Right renal pelvis (tissue), 4 donors: ENCODE measurements at places on chromosomes 6 and 20. TPM values are rescaled to one million over a fixed set of nuclear protein-coding genes. Genes with fewer than 3 reads are reported as not detected.
A peak's percentile ranks its signal among the peaks of the same experiment; 100 is the strongest.

Gene SOX12
- polyA plus RNA-seq, result 37.2 TPM

Gene TRMT6
- polyA plus RNA-seq, result 19.3 TPM

Gene LAMA5
- 109 TPM for polyA plus RNA-seq

Gene HLA-G
- 11.2 TPM for polyA plus RNA-seq

Gene PCK1
- 4.5 TPM for polyA plus RNA-seq

Gene HLA-DRB5
- polyA plus RNA-seq, result 9.5 TPM

Gene ADAM33
- 10.5 TPM for polyA plus RNA-seq

Gene PRND
- polyA plus RNA-seq, result 3.4 TPM

Gene OR12D3
- not detected for polyA plus RNA-seq

Gene LIN28B
- polyA plus RNA-seq, result 0.17 TPM

Gene ORC3
- polyA plus RNA-seq, result 40.6 TPM

Gene SLC52A3
- polyA plus RNA-seq, result 4.5 TPM

Gene NMBR
- 0.30 TPM for polyA plus RNA-seq

Gene CGA
- not detected for polyA plus RNA-seq

Gene CRIP3
- 3.9 TPM for polyA plus RNA-seq

Gene MCHR2
- polyA plus RNA-seq, result 0.03 TPM

Gene COL9A1
- 34.3 TPM for polyA plus RNA-seq

Gene EPPIN
- polyA plus RNA-seq, result 0.17 TPM

Gene LIME1
- polyA plus RNA-seq, result 8.6 TPM

Gene PREP
- 33.2 TPM for polyA plus RNA-seq

Gene TAGAP
- 1.4 TPM for polyA plus RNA-seq

Gene SDCBP2
- polyA plus RNA-seq, result 2.6 TPM

- no peak for DNase-seq
These were observed 23.0 kb downstream of the CARMIL1 start for GRCh38 chr6:25302151-25302550.

DNA sequence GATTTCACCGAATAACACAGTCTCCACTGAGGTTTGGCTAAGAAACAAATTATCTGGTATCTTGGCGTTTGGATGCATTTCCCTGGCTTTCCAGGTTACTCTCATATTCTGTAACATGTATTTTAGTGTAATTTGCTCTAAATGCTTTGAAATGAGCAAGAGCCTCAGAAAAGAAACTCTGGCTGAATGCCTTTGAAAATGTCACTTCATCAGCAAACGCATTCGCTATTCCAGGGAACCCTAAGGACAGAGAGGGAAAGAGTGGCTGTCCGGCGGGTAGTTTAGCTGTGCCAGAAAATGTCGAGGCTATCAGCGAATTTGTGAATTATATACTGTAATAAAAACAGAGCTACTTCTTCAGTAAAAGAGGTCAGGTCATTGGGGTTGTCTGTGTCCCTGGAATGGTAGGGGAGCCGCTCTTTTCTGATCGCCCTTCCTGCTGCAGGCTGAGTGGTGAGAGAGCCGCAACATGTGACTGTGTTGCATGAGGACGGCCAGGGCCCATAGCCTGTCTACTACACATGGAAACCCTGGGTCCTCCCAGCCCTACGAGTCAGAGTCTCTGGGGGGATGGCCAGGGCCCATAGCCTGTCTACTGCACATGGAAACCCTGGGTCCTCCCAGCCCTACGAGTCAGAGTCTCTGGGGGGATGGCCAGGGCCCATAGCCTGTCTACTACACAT is 57.3 kb downstream of the SMOC2 start:
- DNase-seq, result no peak

- DNase-seq, result no peak
These were observed 542 bp downstream of the USP49 start for GRCh38 chr6:41894366-41895299.

DNA sequence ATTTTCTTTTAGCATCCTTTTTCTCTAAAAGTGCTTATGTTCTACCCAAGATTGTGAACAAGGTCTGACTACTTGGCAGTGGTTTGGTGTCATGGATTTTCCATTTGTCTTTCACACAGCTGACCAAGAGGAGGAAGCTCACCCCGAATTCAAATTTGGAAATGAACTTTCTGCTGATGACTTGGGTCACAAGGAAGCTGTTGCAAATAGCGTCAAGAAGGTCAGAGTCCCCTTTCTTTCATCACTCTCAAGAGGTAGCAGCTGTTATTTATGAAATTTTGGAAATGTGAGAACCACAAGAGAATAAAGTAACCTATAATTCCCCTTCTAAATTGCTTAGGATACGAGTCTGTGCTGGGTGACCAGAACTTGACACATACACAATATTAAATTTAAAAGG is 113.0 kb upstream of the LAMP5 start:
- no peak for DNase-seq

GRCh38 chr20:11090751-11091150 is 417.0 kb upstream of the JAG1 start:
- DNase-seq, result no peak

DNA sequence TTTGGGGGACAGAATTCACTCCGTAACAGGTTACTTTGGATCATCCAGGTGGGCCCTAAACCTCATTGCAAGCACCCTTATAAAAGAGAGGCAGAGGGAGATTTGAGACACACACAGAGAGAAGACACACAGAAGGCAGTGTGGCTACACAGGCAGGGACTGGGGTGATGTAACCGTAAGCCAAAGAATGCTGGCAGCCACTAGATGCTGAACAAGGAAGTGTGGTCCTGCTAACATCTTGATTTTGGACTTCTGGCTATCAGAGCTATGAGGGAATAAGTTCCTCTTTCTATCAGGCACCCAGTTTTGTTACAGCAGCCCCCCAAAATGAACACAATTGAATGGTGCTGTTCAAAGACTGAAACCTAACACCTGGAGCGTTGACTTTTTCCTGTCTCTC is 191.3 kb upstream of the MYLIP start:
- DNase-seq, result no peak

GRCh38 chr6:39432330-39433025 is 110.0 kb upstream of the KCNK16 start:
- no peak for DNase-seq

DNA sequence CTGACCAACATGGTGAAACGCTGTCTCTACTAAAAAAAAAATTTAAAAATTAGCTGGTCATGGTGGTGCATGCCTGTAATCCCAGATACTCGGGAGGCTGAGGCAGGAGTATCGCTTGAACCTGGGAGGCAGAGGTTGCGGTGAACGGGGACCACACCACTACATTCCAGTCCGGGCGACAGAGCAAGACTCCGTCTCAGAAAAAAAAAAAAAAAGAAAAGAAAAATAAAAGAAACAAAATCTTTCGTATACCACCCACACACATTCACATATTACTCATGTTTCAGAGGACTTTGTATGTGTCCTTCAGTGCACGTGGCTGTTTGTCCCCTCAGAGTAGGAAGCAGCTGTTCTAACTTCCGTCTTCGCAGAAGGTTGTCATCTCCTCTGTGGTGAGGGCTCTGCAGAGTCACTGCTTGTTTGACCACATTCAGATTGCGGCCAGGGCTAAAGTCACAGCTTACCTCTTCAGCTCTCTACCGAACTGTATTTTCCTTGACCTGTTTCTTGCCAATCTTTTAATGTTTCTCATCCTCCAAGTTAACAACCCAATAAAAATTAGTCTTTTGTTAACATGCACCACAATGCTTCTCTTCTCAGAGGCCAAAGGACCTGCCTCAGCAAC is 36.6 kb upstream of the HIVEP1 start:
- no peak for DNase-seq

- DNase-seq, result no peak
These were observed 25.7 kb downstream of the ZFAND3 start for GRCh38 chr6:37845026-37845911.

DNA sequence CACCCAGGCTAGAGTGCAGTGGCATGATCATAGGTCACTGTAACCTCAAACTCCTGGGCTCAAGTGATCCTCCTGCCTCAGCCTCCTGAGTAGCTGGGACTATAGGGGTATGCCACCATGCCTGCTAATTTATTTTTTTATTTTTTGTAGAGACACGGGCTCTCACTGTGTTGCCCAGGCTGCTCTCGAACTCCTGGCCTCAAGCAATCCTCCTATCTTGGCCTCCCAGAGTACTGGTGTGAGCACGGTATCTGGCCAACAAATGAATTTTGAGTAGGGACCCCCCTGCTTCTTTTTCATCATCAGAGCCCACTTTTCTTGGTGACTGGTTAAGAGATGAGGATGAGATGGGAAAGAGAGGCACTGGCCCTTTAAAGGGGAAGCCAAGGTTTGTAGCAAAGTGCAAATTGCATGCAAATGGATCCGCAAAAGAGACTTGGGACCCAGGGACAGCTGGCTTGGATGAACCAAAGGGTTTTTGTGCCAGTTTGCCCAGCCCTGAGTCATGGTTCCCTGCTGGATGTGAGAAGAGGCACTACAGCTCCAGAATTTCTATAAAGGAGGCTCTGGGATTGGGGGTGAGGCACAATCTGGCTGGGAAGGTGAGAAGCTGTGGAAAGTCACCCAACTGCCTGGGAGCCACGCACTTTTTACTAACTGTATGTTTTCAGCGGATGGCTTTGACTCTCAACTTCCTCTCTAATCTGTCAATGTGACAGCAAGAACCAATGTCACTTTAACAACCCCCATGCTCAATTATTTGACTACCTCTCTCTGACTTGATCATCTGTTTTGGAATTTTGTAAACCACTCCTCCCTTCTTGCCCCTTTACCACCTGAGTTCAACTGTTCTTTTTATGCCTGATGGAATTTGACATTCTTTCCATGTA is 58.7 kb upstream of the RNF24 start:
- no peak for DNase-seq

GRCh38 chr6:35642471-35643161 is 46.1 kb downstream of the FKBP5 start:
- DNase-seq, result no peak

DNA sequence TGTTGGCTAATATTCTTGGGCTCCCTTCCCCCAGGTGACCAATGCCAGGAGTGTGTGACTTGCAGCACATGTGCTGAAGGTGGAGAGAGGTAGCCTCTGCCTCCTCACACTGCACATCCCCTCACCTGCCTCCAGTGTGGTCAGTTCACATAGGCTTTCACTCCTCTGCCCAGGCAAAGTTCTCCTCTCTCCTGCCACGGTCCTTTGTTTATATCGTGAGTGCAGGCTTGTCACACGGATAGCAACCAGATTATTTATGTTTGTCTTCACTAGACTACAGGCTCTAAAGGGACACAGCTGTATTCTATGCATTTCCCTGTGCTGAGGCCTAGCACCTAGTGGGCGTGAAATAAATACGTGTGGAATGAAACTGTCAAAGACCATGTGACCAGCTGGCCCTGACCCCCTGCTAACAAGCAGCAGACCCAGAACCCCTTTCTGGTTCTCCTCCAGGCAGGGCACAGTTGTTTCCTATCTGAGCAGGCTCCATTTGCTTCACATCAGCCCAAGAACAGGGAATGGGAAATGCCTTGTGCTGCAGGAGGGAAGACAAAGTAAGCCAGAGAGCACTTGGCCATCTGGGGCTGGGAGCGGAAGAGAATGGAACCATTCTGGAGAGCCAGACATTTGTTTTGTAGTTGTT is 42.3 kb downstream of the UNC5CL start:
- peak; percentile 41 for DNase-seq

- DNase-seq, result no peak
These were observed 27.2 kb upstream of the QKI start for GRCh38 chr6:163387317-163387716.

- no peak for DNase-seq
These were observed 266.4 kb downstream of the HAO1 start for GRCh38 chr20:7673841-7674240.

GRCh38 chr6:13504611-13505344 is 17.4 kb upstream of the GFOD1 start:
- DNase-seq, result no peak

DNA sequence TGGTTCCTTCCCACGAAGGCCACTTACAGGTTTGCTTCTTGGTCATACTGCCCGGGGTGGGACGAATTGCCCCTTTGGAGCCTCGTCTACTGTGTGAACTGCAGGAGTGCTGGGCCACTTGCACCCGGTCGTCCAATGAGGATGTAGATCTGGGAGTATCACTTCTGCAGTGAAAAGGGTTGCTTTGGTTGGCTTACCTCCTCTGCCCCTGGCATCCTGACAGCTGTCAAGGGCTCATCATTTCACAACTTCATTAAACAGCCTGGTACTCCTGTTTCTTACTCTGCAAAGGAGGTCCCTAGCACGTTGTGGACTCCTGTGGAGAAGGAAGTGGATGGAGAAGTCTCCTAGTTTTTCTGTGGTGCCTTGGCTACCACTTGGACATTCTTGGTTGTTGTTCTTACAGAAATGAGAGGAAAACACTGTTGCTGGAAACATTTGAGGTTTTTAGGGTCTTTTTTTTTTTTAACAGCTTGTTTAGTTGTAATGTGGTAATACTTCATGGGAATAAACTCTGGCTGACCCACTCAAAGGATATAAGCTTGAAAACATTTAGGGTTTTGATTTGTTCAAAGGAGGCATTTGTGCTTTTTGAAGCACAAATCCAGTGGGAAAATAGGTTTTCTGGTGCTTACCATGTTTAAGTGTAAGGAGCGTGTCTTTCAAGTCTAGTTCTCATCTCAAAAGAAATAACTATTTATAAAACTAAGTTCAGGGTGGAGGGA is 60.7 kb downstream of the AKAP12 start:
- DNase-seq, result no peak

DNA sequence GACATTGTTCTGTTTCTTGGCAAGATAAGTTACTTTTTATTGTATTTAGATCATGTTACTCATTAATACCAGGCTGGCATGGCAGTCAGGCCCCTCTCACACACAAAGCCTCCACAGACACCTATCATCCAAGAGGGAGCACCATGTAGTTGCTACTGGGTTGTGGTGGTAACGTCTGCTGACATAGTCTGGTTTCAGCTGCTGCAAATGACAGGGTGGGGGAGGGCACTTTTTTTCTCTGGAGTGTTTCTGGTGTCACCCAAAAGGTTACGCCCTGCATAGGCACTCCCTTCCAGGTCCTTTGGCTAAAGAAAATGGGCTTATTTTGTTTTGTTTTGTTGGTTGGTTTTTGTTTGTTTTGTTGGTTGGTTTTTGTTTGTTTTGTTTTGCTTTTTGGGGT is 236.4 kb upstream of the RIMS1 start:
- DNase-seq, result no peak

GRCh38 chr6:12909833-12910232 is 193.3 kb downstream of the PHACTR1 start:
- no peak for DNase-seq

GRCh38 chr20:11841972-11842461 is 75.7 kb upstream of the BTBD3 start:
- DNase-seq, result no peak

GRCh38 chr20:53298911-53299310 is 294.7 kb downstream of the ZNF217 start:
- no peak for DNase-seq

DNA sequence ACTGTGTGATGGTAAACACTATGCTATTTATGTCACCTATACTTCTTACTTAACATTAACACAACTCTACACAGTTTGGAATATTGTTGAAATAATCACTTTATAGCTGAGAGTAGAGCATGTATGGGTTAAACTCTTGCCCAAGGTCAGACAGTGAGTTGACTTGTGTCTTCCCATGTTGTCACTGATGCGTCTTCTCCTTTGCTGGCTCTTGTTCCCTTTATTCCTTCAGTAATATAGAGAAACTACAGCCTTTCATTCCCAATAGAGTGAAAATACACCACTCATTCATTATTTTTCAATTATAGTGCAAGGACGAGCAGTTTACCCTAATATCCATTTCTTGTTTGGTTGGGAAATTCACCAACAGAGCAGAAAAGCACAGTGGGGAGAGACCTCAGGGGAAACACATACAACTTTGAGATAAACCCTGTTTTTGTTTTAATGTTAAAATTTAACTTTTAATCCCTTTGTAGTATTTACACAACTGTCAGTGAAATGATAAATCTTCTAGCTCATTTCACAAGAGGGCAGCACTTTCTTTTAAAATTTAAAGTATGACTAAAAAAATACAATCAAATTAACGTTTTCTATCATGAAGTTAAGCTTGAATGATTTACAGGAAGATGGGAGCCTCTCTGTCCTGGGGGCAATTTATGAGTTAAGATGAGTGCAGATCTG is 363.0 kb downstream of the UTRN start:
- no peak for DNase-seq

- DNase-seq, result no peak
These were observed 355.5 kb upstream of the TSHZ2 start for GRCh38 chr20:52616629-52617028.
